ENCODE measurements at places on chromosomes 6 and 20. TPM values are rescaled to one million over a fixed set of nuclear protein-coding genes. Genes with fewer than 3 reads are reported as not detected.

Gene OOEP
- total RNA-seq: not detected

Gene PRSS35
- 0.05 TPM for total RNA-seq

Gene ADTRP
- total RNA-seq: 0.36 TPM

Gene RAD21L1
- total RNA-seq: 0.09 TPM

Gene MAS1
- not detected for total RNA-seq

Gene PROKR2
- total RNA-seq: not detected

Gene PGBD1
- 4.7 TPM for total RNA-seq
